CD4-positive, alpha-beta memory T cell (primary cell): ENCODE measurements at places on chromosomes 16 and 17. TPM values are rescaled to one million over a fixed set of nuclear protein-coding genes. Genes with fewer than 3 reads are reported as not detected.

DNA sequence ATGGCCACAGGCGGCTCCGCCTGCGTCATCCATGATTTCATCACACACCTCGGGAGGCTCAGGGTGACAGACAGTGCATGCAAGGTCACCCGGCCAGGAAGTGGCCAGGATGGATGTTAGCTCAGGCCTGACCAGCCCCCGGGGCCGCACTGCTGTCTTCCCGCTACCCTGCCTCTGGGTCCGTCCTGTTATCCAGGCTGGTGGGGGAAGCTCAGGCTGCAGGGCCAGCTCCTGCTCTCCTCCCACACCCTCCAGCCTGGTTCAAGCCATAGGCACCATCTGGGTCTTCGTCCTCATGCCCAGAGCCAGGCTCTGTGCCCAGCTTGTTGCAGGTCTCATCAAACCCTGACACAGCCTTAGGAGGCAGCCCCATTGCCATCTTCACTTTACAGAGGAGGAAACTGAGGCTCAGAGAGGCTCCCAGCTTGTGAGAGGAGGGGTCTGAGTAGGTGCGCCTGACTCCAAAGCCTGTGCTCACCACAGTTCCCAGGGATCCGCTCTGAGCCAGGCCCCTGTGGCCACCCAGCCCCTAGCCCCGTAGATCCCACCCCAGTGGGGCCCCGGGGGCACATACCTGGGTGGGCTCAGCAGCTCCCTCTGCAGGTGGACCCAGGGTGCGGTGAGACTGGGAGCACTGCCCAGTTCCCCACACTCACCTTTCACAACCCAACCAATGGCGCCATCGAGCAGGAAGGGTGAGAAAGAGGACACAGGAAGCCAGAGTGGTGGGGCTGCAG is 412 bp upstream of the ADGRG3 start:
- DNase-seq: no peak

Gene TPSAB1
- total RNA-seq: not detected

- no peak for DNase-seq
Measured at GRCh38 chr17:74798239-74798707, 22.1 kb upstream of the NAT9 start.

- no peak for DNase-seq
Measured at GRCh38 chr17:36135465-36135864, 31.8 kb downstream of the CCL4 start.

Gene RND2
- 0.29 TPM for total RNA-seq

Gene TMEM204
- total RNA-seq: 125 TPM

- DNase-seq: peak; percentile 54
Measured at GRCh38 chr17:7440113-7440833, 961 bp downstream of the FGF11 start.

DNA sequence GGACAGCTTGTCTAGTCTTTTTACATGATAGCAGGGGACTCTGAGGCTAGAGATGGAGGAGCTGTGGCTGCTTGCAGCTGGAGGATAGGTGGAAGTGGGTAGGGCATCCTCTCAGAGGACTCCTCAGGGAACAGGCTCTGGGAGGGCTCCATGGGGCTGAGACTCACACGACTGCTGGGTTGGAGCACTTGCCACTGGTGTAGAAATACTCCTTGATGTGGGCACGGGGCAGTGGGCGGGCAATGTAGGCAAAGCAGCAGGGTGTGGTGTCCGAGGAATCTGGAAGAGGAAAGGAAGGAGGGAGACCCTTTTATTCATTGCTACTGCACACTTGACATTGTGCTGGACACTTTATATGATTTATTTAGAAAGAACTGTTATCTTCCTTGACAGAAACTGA is 1.8 kb downstream of the CCL5 start:
- DNase-seq: no peak

DNA sequence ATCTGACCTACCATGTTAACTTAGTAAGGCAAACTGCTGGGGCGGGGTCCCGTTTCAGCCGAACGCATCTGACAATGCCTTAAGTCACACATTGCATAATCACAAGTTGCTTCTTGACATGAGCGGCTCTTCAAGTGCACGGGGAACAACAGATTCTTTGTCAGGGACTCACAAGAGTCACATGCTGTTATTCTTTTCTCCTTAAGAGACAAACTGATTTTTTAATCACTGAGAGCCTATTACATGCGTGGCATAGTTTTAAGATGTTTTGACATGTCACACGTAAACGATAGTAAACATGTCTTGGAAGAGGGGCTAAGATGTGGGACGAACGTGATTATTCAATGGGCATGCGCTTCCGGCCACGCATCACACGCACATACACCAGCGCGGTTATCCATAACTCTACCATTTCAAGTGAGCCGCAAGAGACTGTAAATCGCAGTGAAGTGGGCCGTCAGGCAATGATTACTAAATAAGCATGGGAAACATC is 63.4 kb downstream of the ADCY9 start:
- DNase-seq: no peak

DNA sequence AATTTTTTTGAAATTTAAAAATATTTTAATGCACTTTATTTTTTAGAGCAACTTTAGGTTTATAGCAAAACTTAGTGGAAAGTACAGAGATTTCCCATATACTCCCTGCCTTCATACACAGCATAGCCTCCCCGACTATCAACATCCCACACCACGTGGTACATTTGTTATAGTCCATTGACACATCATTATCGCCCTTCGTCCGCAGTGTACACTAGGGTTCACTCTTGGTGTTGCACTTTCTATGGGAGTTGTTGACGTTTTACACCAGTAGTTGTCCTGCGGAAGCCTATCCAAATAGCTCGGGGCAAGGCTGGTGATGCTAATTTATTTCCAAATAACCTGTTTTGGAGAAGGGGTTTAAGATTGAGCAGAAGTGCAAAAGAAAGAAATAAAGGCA is 52.6 kb downstream of the MYH3 start:
- DNase-seq: no peak

Gene ARMC5
- 7.0 TPM for total RNA-seq

- DNase-seq: no peak
Measured at GRCh38 chr17:70006159-70006558, 68.9 kb upstream of the KCNJ16 start.

Gene SCIMP
- 0.19 TPM for total RNA-seq

- no peak for DNase-seq
Measured at GRCh38 chr16:67474551-67475455, 6.2 kb downstream of the ATP6V0D1 start.

Gene DHRS7C
- total RNA-seq: not detected
